ENCODE measurements at places on chromosomes 2 and 18. TPM values are rescaled to one million over a fixed set of nuclear protein-coding genes. Genes with fewer than 3 reads are reported as not detected.

GRCh38 chr2:143732871-143733270 is 603.7 kb downstream of the ARHGAP15 start:
- no peak for DNase-seq

GRCh38 chr2:218709908-218710307 is 727 bp upstream of the TTLL4 start:
- no peak for DNase-seq

DNA sequence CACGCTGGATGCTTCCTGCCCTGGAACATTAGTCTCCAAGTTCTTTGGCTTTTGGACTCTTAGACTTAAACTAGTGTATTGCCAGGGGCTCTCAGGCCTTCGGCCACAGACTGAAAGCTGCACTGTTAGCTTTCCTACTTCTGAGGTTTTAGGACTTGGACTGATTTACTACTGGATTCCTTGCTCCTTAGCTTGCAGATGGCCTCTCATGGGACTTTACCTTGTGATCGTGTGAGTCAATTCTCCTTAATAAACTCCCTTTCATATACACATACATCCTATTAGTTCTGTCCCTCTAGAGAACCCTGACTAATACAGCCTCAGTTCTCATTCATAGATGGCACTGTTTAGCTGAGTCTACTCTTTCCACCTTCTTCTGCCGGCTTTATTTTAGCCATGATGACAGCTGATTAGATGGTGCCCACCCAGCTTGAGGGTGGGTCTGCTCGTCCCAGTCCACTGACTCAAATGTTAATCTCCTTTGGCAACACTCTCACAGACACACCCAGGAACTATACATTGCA is 389.1 kb downstream of the NYAP2 start:
- no peak for DNase-seq

DNA sequence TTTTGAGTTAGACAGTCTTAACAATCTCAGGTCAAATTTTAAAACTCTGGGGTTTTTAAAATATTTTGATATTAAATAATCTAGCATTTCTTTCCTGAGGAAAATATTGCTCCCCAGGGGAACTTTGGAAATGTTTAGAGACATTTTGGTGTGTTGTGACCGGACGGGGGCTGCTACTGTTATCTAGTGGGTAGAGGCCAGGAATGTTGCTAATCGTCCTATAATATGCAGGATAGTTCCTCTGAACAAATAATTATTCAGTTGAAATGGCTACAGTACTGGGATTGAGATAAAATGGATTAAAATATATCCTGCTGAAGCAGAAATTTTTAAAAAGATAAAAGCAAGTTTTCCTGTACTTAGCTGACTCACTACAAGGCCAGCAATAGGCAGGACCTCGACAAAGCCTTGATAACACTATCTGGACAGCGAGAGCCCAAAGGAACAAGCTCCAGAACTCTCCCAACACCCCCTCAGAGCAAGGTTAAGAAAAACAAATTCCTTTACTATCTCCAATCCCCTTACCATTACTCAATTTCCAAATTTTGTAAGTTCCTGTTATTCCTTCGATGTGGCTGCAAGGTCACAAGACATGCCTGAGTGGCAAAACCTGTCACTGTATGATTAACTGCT is 1407.4 kb downstream of the SUCLG1 start:
- no peak for DNase-seq

- DNase-seq, result peak; percentile 78
Observed at GRCh38 chr2:19352946-19353720, 5.3 kb downstream of the OSR1 start.

GRCh38 chr2:215940645-215941184 is 72.6 kb downstream of the MREG start:
- DNase-seq, result no peak

DNA sequence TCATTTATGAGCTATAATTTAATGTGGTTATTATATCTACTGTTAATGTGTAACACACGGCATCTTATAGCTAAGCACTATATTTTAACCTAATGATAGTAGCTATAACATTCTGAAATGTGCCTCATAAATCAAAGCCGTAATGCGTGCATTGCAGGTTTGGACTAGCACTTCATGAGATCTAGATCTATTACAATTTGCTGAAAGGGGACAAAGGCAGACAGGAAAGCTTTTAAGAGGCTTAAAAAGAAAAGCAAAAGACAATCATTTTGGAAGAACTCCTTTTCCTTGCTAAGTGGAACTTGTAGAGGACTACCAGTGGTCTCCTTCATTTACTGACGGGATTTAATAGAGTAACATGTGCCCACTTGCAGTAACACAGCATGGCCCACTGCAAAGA is 213.1 kb downstream of the NBAS start:
- no peak for DNase-seq

GRCh38 chr18:9933865-9934264 is 20.0 kb downstream of the VAPA start:
- no peak for DNase-seq

DNA sequence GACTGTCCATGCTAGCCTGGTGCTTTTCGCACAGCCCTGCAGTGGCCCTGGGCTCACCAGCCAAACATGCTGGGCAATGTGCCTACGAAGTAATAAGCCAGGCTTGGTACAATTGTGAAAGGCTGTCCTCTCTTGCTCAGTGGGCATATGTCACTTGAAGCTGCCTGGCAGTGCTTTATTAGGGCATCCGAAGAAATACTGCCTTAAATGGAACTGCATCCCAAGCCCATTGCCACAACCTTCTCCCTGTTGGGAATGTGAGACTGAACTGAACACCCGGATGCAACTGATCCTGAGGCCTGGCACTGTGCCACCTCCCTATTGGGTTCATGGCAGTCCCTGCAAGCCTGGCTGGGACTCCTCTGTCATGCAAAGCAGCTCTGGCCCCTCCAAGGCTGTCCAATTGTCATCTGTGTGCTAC is 15.9 kb downstream of the CAPG start:
- peak; percentile 38 for DNase-seq

- DNase-seq, result no peak
Observed at GRCh38 chr18:62738639-62739038, 23.3 kb downstream of the PHLPP1 start.

DNA sequence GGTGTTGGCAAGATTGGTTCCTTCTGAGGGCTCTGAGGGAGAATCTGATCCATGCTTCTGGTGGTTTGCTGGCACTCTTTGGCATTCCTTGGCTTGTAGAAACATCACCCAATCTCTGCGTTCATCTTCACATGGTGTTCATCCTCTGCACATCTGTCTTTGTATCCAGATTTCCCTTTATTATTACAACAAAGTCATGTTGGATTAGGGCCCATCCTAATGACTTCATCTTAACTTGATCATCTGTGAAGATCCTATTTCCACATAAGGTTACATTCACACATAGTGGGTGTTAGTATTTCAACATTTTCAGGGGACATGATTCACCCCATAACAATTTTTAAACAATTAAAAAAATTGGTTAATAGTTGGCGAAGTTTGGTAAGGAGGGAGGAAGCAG is 177.4 kb upstream of the CWC22 start:
- no peak for DNase-seq

DNA sequence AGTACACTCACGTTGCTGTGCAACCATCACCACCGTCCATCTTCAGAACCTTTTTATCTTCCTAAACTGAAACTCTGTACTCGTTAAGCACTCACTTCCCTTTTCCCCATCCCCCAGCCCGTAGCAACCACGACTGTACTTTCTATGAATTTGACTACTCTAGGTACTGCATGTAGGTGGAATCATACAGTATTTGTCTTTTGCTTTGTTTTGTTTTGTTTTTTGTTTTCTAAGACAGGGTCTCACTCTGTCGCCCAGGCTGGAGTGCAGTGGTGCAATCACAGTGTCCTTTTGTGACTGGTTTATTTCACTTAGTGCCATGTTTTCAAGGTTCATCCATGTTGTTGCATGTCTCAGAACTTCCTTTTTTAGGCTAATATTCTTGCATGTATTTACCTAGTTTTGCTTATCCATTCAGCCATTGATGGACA is 7.0 kb upstream of the TYMS start:
- no peak for DNase-seq

DNA sequence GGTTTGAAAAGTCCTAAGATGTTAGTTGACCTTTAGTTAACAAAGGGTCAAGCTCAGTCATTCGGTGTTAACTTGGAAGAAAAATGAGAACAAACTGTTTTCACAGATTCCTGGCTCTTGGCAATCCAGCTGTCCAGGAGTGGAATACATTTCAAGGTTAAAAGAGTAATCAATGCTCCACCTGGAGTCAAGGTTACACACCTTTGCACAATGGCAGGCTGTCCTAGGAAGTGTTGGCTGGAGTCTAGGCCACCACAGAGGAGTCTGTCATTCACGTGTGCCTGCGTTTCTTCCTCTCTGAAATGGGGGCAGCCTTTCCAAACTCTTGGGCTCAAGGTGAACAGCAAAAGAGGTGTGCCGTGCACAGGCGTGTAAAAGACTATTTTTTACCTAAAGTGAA is 6.3 kb upstream of the ID2 start:
- DNase-seq, result no peak

GRCh38 chr2:33804155-33804554 is 205.1 kb upstream of the FAM98A start:
- no peak for DNase-seq

DNA sequence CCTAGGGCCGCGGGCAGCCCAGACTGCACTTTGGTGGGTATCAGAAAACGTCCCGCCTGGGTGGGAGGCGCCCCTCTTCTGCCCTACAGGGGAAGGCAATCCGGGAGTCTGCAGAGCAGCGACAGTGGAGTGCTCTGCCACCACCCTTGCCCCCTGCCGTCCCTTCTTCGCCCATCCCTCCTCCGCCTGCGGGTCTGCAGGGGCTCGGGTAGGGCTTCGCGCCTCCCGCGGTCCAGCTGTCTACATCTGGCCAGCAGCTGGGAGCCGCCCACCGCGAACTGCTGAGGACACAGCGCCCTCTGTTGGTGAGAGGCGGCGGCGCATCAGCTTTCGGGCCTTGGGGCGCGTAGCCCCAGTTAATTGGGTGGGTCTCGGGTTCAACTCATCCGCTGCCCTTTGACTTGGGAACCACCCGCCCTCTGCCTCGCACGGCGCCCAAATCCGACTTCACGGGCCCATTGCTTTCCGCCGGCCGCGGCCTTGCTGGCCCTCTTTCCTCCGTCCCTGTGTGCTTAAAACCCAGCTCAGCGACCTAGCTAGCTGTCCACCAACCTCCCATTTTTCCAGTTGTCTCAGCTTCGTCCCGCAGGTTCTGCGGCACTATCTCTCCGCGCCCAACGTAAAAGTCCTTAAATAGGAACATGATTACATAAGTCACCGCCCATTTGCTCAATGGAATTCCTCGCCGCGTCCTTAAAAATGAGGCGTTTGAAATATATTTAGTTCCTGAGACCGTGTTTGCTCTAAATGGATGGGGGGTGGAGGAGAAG is 17.6 kb downstream of the WNT10A start:
- no peak for DNase-seq

DNA sequence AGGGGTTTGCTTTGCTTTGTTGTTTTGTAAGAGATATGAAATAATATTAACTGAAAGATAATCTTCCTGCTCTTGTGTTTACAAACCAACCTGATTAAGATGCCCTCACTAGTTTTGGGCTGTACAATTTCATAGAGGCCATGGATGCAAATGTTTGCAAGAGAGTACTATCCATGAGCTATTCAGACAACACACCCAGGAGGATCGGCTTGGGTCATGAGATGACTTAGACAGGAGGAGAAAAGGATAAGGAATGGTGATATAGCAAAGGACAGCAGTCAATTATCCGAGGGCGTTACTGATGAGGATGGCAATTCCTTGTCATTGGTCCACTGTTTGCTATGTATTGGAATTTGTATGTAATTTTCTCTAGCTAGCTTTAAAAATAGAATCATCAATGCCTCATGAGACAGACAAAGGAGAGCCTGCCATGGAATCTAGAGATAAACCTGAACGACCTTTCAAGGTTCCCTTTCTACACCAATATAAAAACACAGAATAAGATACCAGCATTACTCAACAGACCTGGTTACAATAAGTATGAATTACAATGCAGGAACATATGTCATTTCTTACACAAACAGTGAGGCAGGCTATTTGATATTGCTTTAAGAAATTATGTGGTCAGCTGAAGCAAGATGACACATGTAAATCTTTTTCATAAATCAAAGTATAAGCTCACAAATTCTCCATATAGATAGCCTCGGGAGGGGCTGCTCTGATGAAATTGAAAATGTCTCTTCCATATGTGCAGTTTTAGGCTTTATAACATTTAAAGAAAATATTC is 54.4 kb upstream of the SOS1 start:
- DNase-seq, result no peak

- DNase-seq, result no peak
Observed at GRCh38 chr2:150320608-150321007, 166.9 kb downstream of the RND3 start.

GRCh38 chr18:56358608-56359280 is 279.6 kb downstream of the TXNL1 start:
- DNase-seq, result no peak

- DNase-seq, result no peak
Observed at GRCh38 chr2:155679647-155680046, 652.9 kb downstream of the NR4A2 start.

GRCh38 chr2:18339326-18339725 is 221.1 kb downstream of the RDH14 start:
- no peak for DNase-seq

DNA sequence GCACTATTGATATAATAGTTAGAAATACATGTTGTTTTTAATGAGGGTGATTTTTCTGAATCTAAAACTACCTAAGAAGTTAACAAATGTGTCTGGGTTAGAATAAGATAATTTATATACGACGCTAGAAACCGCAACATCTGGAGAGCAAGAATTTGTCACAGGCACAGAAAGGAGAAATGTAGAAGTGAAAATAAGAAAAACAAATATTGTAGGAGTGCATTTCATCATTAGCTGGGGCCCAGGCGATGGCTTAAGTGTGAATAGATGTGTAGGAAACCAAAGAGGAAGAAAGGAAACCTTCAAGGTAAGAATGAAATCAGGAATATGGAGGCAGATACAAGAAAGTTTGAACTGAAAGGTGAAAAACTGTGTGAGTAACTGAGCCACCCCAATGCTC is 90.3 kb downstream of the LRP2 start:
- no peak for DNase-seq

DNA sequence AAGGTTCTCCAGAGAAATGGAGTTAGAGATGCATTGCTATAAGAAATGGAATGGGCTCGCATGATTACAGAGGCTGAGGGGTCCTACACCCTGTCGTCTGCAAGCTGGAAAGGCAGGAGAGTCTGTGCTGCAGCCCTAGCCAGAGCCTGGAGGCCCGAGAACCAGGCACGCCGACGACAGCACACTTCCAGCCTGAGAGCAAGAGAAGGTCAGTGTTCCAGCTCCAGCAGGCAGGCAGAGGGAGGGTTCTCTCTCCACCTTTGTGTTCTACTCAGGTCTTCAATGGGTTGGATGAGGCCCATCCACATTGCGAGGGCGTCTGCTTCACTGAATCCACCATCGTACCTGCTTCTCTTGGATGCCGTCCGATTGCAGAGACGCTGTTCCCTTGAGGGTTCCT is 177.6 kb upstream of the HDAC4 start:
- peak; percentile 69 for DNase-seq

- no peak for DNase-seq
Observed at GRCh38 chr18:62755454-62755853, 40.1 kb downstream of the PHLPP1 start.

GRCh38 chr2:45353879-45354278 is 257.2 kb downstream of the SRBD1 start:
- DNase-seq, result no peak

Gene TMEM178A
- total RNA-seq, result 1.4 TPM

Gene KCNF1
- not detected for total RNA-seq

Gene ZNF521
- total RNA-seq, result 29.7 TPM

Gene TMEM37
- total RNA-seq, result 0.77 TPM

Gene RIOK3
- total RNA-seq, result 50.3 TPM

Gene COL4A3
- total RNA-seq, result 1.2 TPM

Gene TCF7L1
- total RNA-seq, result 35.0 TPM

Gene UGT1A1
- total RNA-seq, result not detected

Gene RESP18
- total RNA-seq, result not detected

Data from chondrocyte (in vitro differentiated cells).